Left kidney (tissue), 8 donors: ENCODE measurements at places on chromosomes 12 and 14.

DNA sequence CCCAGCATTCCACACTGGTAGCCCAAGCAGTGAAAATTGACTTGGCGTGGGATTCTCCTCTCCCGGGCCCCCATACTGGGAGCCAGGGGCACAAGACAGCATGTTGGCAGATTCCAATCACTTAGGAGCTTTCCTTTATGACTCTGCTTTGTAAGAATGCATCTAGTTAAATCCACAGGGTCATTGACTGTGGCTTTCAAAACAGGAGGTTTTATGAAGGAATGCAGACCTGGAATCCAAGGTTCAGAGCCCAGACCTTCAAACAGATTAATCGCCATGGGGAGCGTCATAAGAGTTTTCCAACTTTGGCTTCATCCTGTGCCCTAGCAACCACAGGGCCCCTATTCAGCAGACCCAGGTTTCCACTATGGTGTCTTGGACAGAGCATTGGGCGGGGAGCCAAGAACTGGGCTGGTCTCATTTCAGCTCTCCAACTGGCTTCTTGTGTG is 76.4 kb upstream of the RMST start:
- DNase-seq: peak; percentile 10

GRCh38 chr14:104281768-104282301 is 143.4 kb downstream of the KIF26A start:
- no peak for DNase-seq

GRCh38 chr12:91225316-91225715 is 42.7 kb upstream of the DCN start:
- no peak for DNase-seq

DNA sequence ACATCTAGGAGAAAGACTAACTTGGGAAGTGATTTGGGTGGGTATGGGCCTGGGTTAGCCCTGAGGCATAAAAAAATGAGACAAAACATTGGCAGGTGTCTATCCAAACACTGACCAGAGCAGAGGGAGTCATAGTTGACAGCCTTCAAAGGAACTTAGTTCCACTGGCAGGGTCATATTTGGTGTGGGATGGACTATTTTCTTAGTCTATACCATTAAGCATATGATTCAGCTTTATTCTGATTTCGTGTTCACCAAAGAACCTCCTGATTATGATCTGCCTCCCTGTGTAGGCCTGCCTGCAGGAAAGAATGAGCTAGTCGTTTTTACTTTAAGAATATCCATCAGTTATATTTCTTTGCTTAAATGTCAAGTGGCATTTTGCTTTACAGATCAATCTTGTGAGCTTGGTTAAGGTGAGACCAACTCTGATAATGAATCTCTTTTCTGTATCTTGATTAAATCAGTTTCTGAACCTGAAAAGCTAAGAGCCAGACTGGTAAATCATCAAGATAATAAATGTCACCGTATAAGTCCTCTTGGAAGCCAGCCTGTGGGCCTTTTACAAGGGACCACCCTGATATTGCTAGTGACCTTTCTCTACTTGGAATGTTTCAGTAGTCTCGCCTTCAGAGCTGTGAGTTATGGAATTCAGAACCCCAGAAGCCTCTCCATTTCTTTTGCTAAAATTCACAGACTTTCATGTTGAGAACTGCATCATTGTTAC is 182.9 kb downstream of the MON2 start:
- DNase-seq: no peak

GRCh38 chr14:51302295-51303030 is 62.4 kb downstream of the TMX1 start:
- no peak for DNase-seq

GRCh38 chr12:130739571-130739970 is 23.5 kb upstream of the RIMBP2 start:
- DNase-seq: no peak

- no peak for DNase-seq
These were observed 97.1 kb upstream of the SRRM4 start for GRCh38 chr12:118884226-118884625.

DNA sequence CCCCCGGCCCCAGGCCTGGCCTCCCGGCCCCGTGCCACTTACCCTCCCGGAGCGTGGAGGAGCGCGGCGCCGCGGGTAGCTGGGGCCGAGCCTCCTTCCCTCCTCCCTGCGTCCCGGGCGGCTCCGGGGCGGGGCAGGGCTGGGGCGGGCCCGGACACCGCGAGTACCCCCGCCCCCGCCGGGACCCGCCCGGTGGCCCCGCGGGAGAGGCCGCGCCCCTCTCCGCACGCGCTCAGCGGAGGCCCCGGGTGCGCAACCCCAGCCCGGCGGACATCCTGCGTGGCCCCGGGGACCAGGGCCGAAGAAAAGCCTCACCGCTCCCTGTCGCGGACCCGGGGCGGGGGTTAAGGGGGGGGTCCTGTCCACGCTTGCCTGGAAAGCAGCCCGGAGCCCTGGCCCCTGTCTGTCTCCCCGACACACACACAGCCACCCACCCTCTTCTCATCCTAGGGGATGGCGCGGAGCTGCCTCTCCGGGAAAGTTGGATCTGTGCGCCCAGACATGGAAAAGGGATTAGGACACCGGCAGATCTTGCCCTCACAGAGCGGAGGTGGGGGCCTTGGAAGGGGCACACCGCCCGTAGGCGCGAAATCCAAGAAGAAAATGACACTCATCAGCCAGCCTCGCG is at the start of gene SYNE3:
Gene SYNE3 (minus strand): TSS at position 97 of the 628 bp plus-strand sequence. CDS start 40,829 bp downstream, outside the sequence.
- no peak for DNase-seq

DNA sequence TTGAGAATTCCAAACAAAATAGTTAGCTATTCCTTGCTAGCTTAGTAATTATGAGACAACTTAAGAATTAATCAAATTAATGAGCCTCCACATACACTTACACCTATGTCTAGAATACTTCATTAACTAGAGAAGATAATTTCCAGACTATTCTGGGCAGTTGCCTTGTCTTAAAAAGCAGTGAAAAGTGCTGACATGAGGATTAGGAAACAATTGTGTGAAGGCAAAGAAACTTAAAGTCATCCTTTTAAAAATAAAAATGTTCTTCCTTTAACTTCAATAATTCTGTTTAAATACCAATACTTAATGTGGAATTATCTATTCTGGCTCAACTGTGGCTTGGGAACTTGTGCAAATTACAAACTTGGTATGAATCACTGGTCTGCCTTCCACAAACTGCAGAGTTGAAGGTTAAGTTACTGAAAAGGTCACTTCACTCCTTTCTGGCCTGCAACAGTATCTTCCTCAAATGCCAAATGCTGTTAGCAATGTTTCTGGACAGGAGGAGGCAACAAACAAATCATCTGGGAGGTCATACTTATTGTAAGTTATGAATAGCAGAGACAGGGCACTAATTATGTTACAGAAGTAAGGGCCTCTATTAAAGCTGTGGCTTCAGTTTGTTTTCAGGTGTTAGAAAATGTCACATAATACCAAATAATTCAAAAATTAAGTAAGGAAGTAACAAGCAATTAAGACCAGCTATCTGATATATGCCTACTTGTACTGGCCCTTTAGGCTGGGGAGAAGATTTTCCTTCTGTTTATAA is 19.2 kb downstream of the PPTC7 start:
- DNase-seq: no peak

- DNase-seq: no peak
These were observed 90.8 kb downstream of the TBX5 start for GRCh38 chr12:114314974-114315720.

DNA sequence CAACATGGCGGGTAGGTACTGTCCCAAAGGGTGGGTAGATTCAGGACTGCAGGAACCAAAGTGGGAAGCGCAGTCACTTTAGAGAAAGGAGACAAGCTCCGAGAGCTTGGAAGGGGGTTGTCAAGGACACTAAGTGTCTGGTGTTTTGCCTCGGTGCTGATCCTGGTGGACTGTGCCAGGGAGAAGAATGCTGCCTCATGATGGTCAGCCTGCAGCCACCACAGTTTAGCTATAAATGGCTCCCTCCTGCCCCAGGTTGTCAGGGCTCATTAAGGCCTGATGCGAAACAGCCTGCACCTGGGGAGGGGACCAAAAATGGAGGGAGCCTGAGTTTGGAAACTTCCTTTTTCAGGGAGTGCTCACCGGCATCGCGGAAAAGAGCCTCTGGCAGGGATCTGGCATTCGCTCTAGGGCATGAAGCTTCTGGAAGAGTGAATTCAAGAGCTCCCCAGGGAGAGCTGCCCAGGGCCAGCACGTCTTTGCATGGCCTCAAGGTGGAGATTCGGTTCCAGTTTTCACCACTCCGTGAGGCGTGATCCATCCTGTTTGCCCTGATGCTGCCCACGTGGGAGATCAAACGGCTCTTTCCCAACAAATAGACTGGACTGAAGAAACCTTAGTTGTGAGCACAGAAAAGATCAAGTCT is 164.0 kb downstream of the FOXN3 start:
- DNase-seq: no peak

GRCh38 chr12:131409211-131409610 is 301.7 kb upstream of the SFSWAP start:
- DNase-seq: no peak

GRCh38 chr14:63745858-63746425 is 18.1 kb upstream of the SGPP1 start:
- DNase-seq: no peak

DNA sequence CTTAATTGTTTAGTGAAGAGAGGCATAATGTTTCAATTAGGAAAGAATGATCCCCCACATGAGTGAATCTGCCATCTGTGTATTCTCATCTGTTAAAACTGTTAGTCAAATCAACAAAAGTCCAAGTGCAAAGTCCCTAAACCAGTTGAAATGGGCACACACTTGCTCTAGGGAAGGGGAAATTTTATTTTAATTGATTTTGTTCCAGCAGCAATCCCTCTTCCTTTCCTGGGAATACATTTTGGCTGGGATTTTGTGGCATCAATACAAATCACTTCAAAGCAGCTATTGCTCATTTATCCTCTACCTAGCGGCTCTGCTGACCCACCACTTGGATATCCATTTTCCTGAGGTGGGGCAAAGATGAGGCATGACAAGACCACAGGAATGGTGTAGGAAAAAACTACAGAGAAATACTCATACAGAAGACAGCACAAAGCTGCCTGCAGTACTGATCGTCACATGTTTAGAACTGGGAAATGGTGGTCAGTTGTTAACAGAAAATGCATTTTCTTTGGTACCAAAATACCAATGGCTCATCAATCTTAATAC is 9.8 kb upstream of the SSTR1 start:
- DNase-seq: no peak

DNA sequence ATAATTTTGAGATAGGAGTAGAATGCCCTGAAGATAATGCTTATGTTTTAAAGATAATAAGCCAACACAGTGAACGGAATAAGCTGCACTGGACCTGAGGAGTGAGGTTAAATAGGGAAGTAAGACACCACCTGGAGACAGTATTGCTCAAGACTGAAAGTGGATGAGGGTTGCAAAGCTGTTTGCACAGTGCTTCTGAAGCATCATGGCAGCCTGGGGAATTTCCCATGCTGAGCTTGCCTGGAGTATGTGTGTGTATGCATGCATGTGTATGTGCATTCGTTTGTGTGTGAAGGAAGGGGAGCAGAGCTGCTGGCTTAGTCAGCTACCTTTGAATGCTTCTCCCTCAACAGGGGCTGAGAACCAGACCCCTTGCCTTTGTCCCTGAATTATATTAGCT is 35.8 kb downstream of the BHLHE41 start:
- DNase-seq: no peak

- DNase-seq: peak; percentile 38
These were observed 42.4 kb upstream of the SGPP1 start for GRCh38 chr14:63770187-63770807.

DNA sequence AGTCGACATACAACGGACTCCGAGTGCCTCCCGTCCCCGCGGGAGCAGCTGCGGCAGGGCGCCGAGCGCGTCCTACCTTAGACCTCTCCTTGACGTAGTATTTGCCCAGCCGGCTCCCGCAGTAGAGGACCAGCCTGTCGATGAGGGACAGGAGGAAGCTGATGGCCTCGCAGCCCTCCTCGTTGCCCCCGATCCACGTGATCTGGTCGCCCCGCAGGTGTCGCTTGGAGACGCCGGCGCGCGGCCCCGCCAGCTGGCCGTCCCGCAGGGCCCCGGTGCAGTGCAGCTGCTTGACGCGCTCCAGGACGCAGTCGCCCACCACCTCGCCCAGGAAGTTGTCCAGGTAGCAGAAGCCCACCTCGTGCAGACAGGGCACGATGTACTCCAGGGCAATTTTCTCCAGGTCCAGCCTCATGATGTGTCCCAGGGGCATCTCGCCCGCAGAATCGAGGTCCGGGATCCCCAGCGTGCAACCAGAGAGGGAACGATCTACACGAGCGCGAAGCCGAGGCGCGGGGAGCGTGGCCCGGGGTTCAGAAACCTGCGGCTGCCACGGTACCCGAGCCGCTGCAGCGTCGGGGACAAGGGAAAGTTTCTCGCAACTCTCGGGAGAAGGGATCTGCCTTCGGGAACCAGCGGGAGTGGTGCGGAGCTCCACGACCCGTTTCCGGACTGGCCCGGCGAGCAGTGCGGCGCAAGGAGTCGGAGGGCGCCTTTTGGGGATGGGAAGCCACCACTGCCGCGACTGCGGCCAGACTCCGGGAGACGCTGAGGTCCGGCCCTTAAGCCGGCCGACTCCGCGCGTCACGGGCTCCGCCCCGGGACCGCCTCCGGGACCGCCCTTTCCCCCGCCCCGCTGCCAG is at the start of gene EGLN3:
Gene EGLN3 (minus strand): TSS at position 755 of the 863 bp plus-strand sequence. CDS start 322 bp downstream, at position 433.
- peak; percentile 87 for DNase-seq

DNA sequence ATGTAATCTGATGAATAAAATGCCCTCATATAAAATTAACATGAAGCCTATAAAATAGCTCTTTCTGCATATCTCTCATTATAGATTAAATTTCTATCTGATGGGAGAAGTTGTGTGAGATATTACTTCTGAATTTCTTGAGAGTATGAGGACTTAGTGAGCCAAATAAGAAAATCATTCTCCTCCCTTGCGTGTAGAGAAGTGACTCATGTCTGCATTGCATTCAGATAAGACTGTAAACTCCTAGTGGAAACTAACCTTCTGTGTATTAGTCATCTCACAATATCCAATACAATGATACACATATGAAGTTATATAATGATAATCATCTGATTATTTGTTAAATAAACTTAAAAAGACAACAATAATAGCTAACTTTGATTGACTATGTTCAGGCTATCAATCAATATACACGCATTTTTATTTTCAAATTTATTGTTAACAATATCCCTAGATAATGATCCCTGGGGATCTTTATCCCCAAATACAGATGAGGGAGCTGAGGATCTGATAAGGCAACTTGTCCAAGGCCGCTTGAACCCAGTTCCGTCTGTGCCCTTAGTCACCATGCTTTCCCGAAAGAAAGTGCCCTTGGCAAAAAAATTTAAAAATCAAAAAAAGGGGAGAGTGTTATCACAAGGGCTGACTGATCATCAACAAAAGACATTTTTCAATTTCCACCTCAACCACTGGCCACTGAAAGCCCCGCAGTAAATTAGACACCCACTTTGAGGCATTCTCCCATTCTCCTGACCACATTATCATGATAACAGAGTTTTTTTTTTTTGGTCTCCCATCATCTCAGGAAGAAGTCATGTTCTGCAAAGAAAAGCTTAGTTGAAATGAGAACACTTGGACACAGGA is 189.2 kb upstream of the RASSF8 start:
- no peak for DNase-seq

- DNase-seq: no peak
These were observed 53.6 kb upstream of the ARHGAP5 start for GRCh38 chr14:32023540-32023939.

GRCh38 chr14:81464253-81465002 is 64.3 kb upstream of the STON2 start:
- DNase-seq: peak; percentile 83
